Stimulated activated CD4-positive, alpha-beta T cell treated with anti-CD3 and anti-CD28 coated beads, Interleukin-15, amount 100 ng/mL, for 1 hour (primary cell): ENCODE measurements at places on chromosomes 13 and 19.

DNA sequence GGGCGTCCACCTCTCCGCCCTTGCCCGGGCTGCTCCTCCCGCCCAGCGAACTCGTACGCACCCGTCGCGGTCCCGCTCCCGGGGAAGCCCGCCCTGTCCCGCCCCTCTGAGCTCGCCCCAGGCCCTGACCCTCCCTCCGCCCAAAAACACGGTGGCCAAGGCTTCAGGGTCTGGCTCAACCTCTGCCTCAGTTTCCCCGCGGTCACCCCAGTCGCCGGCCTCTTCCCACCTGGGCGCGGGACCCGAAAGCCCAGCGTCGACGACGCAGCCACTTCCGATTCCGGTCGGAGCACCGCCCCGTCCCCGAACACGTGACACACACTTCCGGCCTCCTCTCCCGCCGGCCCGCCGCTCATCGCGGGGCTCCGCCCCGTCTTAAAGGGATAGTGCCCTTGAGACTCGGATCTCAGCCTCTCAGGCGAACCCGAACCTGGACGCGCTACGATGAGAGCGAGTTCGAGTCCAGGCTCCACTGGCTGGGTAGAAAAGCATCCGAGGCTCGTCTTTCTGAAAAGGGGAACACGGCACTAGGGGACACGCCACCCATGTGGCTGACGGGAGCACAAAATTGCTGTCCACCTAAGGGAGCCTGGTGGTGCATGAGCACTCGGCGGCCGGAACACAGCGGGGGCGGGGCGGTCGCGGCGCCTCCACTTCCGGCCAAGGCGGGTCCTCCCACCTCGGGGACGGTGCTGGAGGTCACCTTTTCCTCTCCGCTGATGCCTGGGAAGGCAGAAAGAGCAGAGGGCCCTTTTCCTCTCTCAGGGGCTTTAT, at the start of gene C19orf25:
Gene C19orf25 (minus strand): TSS at position 282 of the 774 bp plus-strand sequence. CDS start 312 bp downstream, outside the sequence.
- DNase-seq = peak; percentile 89

GRCh38 chr19:48810151-48810550, 678 bp downstream of the BCAT2 start:
- DNase-seq = no peak

- DNase-seq = no peak
Observed at GRCh38 chr19:41273076-41273475, 8.9 kb downstream of the HNRNPUL1 start.

- DNase-seq = no peak
Observed at GRCh38 chr13:74067818-74068217, 66.4 kb downstream of the KLF12 start.

DNA sequence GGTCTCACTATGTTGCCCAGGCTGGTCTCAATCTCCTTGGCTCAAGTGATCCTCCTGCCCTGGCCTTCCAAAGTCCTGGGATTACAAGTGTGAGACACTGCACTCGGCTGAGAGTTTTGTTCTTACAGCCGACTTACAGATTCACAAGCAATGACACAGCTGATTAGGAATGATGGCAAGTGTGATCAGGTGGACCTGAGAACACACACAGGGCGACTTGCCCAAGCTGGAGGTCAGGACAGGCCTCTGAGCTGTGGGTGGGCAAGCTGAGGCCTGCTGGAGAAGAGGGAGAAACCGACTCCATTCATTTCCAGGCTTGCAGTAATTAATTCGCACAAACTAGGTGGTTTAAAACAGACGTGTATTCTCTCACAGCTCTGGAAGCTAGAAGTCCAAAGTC, 8.1 kb upstream of the ATG4D start:
- DNase-seq = no peak

DNA sequence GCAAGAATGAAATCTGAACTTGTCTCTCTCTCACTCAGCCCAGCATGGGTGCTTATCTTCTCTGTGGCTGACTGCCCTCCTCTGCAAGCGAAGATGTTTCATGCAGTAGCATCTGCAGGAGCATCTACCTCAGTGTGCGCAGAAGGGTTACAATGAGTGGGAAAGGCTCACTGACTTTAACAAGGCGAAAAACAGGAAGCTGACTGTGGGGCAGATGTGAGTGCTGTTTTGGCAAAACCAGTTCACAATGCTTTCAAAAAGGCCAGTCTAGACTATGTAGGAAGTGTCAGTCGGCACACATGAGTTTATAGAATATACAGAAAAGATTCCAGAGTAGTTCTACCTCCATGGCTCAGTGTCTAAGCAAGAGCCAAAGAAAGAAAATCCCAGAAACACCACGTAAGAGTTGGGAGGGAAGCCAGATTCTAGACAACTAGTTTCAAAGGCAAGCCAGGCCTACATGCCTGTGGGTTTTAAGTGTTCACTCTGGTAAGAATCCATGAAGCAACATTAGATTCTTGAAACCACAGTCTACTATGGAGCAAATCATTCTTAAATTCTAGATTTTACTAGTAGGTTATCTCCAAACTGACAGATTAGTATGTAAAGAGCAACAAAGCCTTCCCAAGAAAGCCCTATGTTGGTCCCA, 124.5 kb downstream of the ABCC4 start:
- DNase-seq = no peak

GRCh38 chr13:38685974-38686576, 802 bp upstream of the FREM2 start:
- DNase-seq = no peak

DNA sequence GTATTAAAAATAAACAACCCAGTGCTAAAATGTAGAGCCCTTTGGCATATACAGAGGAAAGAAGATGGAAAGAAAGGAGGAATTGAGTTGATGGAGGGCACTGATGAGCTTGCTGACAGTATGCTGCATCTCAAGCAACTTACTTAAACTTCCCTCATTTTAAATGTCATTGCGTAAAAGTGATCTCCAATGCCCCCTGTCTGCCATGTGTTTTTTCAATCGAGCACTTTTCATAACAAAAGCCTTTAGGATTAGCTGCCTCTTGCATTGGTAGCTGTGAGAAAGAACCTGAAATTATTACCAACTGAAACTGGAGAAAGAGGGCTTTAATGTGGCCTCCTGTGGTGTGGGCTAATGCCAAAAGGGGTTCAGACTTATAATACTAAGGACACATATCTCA, 541.6 kb downstream of the SUCLA2 start:
- no peak for DNase-seq

GRCh38 chr13:79190932-79191331, 215.1 kb downstream of the RBM26 start:
- no peak for DNase-seq

DNA sequence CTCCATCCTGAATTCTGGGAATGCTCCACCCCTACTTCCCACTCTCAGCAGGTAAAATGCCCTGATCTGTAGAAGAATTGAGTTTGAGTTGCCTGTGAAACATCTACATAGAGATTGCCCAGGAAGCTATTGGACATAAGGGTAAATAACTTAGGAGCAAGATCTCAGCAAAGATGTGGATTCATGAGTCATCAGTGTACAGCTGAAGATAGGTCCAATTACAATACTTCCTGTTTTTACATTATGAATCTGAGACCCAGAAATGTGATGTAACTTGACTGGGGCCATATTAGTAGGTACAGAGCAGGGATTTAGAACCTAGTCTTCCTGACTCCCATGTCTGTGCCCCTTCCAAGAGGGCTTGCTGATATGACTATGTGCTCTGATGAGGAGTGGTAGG, 79.4 kb upstream of the FNDC3A start:
- no peak for DNase-seq

DNA sequence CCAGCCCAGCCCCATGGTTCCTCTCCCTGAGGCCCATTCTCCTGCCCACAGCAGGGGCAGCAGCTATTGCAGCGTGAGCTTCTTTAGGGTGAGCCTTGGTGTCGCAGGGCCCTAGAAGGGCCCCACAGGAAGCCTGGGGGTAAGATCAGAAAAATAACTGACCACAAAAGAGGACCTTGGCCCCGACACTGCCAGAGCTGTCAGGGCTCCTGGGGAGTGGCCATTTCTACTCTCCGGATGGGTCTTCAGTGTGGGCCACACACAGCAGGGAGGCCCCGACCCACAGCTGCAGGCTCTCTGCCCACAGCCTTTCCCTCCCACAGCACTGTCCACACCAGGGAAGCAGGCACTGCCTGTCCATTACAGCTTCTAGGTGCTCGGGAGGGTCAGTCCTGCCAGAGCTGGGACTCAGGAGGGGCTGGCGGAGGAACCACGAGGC, 3.5 kb upstream of the SIGLEC8 start:
- no peak for DNase-seq

GRCh38 chr19:51246164-51246552, 4.7 kb upstream of the SIGLECL1 start:
- no peak for DNase-seq
